Psoas muscle (tissue), 8 donors: ENCODE measurements at places on chromosomes 3 and 15. TPM values are rescaled to one million over a fixed set of nuclear protein-coding genes. Genes with fewer than 3 reads are reported as not detected.

MASP1 gene
- 1.8 TPM for total RNA-seq

FILIP1L gene
- 78.5 TPM for total RNA-seq

THBS1 gene
- 40.1 TPM for total RNA-seq

PLS1 gene
- total RNA-seq = 0.58 TPM

STRIT1 gene
- total RNA-seq = 714 TPM

SAMMSON gene
- total RNA-seq = not detected

WWTR1 gene
- 35.5 TPM for total RNA-seq

CRYGS gene
- total RNA-seq = 0.55 TPM

PLEKHO2 gene
- total RNA-seq = 6.7 TPM

EFCC1 gene
- total RNA-seq = 1.5 TPM

PRICKLE2 gene
- total RNA-seq = 3.0 TPM
